Type B pancreatic cell (in vitro differentiated cells): ENCODE measurements at places on chromosomes 6 and 20.

GRCh38 chr6:166957087-166957804 lies 896 bp upstream of the RNASET2 start:
- H3K36me3 ChIP-seq, result no peaks in the 10 kb centered on the region
- peak overlapping the region; percentile 65 for H3K27ac ChIP-seq
- peaks cover 39% of the 10 kb centered on the region for H3K4me1 ChIP-seq
- H3K27me3 ChIP-seq, result peaks cover 5% of the 10 kb centered on the region
- H3K4me3 ChIP-seq, result peak overlapping the region; percentile 90
- DNase-seq, result no peak

DNA sequence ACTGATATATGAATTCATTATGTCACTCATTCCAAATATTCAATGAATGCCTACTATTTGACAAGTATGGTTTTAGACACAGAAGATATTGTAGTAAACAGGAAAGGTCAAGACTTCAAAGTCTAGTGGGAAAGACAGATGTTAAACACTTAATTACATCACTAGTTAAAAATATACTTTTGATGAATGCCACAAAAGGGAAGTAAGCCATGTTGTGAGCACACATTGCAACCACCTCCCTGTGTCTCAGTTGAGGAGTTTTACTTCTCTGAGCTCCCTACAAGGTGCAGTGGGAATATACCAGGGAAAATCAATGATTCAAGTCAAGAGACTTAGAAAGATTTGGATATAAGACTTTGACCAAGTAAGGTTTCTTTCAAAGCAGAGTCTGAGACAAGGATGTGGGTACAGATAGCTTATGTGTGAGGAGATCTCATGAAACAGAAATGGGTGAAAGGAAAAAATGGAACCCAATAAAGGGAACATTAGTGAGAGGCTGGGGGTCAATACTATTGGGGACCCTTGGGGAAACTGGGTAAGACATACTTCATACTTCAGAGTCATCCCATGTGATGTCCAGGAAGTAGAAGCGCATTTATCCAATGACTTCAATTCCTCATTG lies 503.7 kb downstream of the KIF16B start:
- peaks cover 7% of the 10 kb centered on the region for H3K4me1 ChIP-seq
- no peaks in the 10 kb centered on the region for H3K27me3 ChIP-seq
- H3K4me3 ChIP-seq, result no peak overlapping the region

DNA sequence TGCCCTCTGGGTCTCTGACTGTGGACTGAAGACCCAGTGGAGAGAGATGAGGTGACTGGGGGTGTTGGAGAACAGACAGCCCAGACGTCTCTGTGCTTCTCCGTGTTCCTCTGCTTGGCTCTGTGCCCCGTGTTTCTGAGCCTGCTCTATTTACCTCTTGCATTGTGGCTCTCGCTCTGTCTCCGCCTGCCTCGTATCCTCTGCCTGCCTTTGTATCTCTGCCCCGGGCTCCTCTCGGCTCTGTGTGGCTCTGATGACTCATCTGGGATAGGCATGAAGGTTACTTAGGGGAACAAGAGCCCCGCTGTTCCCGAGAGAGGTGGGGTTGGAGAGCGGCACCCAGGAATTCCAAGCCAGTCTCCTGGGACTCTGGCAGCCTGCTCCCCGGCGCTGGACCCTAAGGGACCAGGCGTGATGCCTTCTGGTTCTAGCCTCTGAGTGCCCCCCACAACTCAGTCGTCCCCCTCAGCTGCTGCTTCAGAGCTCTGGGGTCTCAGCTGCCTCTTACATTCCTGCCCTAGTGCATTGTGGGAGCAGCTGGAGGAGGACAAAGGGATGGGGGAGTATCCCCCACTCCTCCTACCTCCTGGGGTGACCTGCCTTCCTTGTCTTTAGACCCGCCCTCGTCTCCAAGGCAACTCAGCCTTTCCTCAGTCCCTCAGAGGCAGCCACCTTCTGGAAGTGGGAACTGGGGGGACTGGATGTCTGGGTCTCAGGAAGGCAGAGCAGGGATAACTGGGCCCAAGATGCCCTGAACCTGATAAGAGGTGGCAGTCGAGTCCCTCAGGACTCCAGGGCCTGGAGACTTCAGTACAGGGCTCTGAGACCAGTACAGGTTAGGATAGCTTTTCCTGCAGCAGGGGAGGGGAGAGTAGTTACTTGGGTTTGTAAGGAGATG lies 1.9 kb downstream of the DDR1 start:
- H3K27ac ChIP-seq, result peak overlapping the region; percentile 99
- no peak for DNase-seq
- H3K4me3 ChIP-seq, result peak overlapping the region; percentile 93
- peaks cover 58% of the 10 kb centered on the region for H3K4me1 ChIP-seq

DNA sequence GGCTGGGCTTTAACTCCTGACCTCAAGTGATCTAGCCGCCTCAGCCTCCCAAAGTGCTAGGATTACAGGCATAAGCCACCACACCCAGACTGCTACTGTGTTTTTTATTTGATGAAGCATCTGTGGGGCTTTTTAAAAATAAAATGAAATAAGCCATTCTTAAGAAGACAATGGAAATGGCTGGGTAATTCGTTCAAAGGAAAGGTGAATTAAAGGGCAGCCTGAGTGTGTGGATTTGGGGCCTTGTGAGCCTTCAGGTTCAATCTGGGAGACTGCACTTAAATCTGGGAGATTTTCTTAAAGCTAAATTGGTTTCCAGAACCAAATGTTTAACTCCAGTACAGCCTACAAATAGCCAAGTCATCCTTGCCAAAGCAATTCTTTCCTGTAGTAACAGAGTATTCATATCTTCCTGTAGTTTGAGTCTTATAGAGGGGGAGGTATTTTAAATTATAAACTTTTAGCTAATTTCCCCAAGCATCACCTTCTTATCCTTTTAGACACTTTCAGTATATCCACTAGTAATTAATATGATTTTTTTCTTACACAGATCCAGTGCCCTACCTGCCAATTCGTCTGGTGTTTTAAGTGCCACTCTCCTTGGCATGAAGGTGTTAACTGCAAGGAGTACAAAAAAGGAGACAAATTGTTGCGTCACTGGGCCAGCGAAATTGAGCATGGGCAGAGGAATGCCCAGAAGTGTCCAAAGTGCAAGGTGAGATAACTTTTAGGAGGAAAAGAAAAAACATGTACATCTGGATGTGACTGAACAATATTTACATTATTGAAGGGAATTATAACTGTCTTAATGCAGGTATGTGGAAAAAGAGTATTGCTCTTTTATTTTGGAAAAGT lies 95.4 kb downstream of the RNF217 start:
- no peak for DNase-seq
- H3K36me3 ChIP-seq, result peaks cover 7% of the 10 kb centered on the region
- no peak overlapping the region for H3K27ac ChIP-seq

- peaks cover 20% of the 10 kb centered on the region for H3K36me3 ChIP-seq
- H3K4me3 ChIP-seq, result no peak overlapping the region
- H3K27me3 ChIP-seq, result no peaks in the 10 kb centered on the region
- no peaks in the 10 kb centered on the region for H3K4me1 ChIP-seq
- H3K27ac ChIP-seq, result no peak overlapping the region
- DNase-seq, result no peak
Measured at GRCh38 chr20:36802326-36803222, 29.0 kb upstream of the DSN1 start.

GRCh38 chr6:53257001-53257400 lies 91.7 kb downstream of the ELOVL5 start:
- H3K4me3 ChIP-seq, result no peak overlapping the region
- no peaks in the 10 kb centered on the region for H3K27me3 ChIP-seq
- H3K36me3 ChIP-seq, result peaks cover 37% of the 10 kb centered on the region
- H3K27ac ChIP-seq, result no peak overlapping the region
- H3K4me1 ChIP-seq, result peaks cover 4% of the 10 kb centered on the region

- H3K27me3 ChIP-seq, result no peaks in the 10 kb centered on the region
- no peak overlapping the region for H3K4me3 ChIP-seq
- peaks cover 14% of the 10 kb centered on the region for H3K36me3 ChIP-seq
- no peak for DNase-seq
- no peak overlapping the region for H3K27ac ChIP-seq
Measured at GRCh38 chr20:36526521-36527011, 14.8 kb upstream of the MYL9 start.

DNA sequence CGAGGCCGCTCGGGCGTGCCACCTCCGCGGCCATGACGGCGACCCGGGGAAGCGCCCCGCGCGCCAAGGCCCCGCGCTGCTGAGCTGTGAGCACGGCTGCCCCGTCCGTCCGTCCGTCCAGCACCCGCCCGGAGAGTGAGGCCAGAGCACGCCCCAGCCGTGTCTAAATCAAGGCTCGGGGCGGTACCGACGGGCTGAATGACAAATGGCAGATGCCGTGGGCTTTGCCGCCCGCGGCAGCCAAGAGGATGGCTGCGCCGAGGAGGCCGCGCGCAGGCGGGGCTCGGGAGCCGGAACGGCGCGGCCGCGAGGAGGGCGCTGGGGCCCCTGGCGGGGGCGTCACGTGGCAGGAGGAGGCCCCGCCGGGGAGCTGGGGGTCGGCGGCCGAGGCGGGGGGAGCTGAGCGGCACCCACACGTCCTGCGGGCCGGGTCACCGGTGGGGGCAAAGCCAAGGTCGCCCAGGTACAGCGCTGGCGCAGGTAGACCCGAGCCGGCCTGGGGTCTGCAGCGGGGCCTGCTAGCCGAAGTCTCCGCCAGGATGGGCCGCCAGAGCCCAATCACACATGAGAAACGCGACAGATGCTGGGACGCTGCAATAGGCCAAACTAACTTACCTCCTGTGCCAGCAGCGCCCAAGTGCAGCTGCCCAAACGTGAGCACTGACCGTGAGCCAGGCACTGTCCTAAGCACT lies at the start of gene PLAGL1:
Gene PLAGL1, minus strand, starts transcription at position 140 of the 692 bp plus-strand sequence. CDS start 60,123 bp downstream, outside the sequence.
- peak within 1 kb of the TSS; percentile 95 for H3K27ac ChIP-seq
- peaks cover 9% of the 10 kb centered on the region for H3K4me1 ChIP-seq
- DNase-seq, result peak; percentile 72
- H3K4me3 ChIP-seq, result peak within 1 kb of the TSS; percentile 94
- peaks cover 9% of the 10 kb centered on the region for H3K27me3 ChIP-seq

GRCh38 chr20:53296025-53296424 lies 297.6 kb downstream of the ZNF217 start:
- no peak overlapping the region for H3K4me3 ChIP-seq
- DNase-seq, result no peak
- H3K36me3 ChIP-seq, result peaks cover 8% of the 10 kb centered on the region
- peaks cover 35% of the 10 kb centered on the region for H3K4me1 ChIP-seq

DNA sequence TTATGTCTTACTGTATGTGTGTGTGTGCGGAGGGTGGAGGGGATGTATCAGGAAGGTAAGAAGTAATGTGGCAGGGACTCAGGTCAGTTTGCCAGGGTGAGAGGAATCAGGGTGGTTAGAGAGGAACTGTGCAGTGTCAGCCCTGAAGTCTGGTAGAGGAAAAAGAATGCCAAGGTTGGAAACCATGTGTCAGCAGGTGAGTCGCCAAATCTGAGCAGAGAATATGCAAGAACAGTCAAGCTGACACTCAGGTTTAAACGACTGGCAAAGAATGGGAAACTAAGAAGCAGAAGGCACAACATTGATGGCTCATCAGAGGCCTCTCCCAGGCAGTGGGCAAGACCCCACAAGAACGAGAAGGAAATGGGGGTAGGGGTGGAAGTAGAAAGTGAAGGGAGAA lies 107.5 kb upstream of the TBX18 start:
- H3K36me3 ChIP-seq, result no peaks in the 10 kb centered on the region
- no peaks in the 10 kb centered on the region for H3K27me3 ChIP-seq
- no peak overlapping the region for H3K27ac ChIP-seq
- H3K4me3 ChIP-seq, result no peak overlapping the region
- DNase-seq, result no peak
- H3K4me1 ChIP-seq, result no peaks in the 10 kb centered on the region

- no peak for DNase-seq
- no peak overlapping the region for H3K27ac ChIP-seq
- no peak overlapping the region for H3K4me3 ChIP-seq
- H3K27me3 ChIP-seq, result no peaks in the 10 kb centered on the region
- no peaks in the 10 kb centered on the region for H3K36me3 ChIP-seq
Measured at GRCh38 chr6:161367472-161367871, 93.6 kb upstream of the AGPAT4 start.

DNA sequence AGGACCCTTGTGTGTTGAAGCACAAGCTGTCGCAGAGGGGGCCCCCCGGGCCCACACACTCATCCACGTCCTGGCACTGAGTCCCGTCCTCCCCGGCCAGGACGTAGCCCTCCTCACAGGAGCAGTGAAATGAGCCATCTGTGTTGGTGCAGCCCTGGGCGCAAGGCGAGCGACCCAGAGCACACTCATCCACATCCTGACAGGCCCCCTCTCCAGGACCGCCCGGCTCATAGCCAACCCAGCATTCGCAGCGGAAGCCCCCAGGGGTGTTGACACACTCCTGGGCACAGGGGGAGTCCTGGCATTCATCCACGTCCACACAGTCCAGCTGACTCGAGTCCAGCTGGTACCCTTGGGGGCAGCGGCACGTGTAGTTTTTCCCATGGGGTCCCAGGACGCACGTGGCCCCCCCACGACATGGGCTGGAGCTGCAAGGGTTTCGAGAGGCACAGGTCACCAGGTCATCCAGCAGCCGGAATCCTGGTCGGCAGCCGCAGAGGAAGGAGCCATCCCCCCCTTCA lies 1.2 kb downstream of the CD93 start:
- no peak overlapping the region for H3K27ac ChIP-seq
- H3K36me3 ChIP-seq, result no peaks in the 10 kb centered on the region
- peaks cover 19% of the 10 kb centered on the region for H3K4me1 ChIP-seq
- no peak overlapping the region for H3K4me3 ChIP-seq
- DNase-seq, result no peak
- H3K27me3 ChIP-seq, result peaks cover 19% of the 10 kb centered on the region

DNA sequence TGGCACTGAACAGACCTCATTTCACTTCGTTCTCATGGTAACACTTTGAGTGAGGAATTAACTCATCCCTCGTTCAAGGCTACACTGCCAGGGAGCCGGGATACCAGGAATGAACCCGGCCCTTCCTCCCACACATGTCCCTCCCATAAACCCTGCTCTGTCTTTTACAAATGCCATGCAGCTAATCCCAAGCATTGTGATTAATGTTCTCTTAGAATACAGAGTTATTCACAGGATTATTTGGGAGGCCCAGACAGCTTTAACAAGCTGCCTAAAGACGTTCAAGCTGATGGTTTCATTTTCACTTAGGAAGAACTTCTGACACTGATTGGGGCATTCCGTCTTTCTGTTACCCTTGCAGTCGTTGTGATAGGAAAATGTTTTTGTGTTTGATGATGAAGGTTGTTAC lies 42.5 kb upstream of the CD83 start:
- DNase-seq, result no peak
- no peaks in the 10 kb centered on the region for H3K36me3 ChIP-seq
- H3K4me1 ChIP-seq, result peaks cover 13% of the 10 kb centered on the region
- peak overlapping the region; percentile 48 for H3K4me3 ChIP-seq
- no peaks in the 10 kb centered on the region for H3K27me3 ChIP-seq
